ENCODE measurements at places on chromosomes 1 and 21.

- DNase-seq: no peak
Observed at GRCh38 chr1:47181955-47182675, 7.7 kb downstream of the PDZK1IP1 start.

- DNase-seq: no peak
Observed at GRCh38 chr21:27423906-27424595, 457.2 kb upstream of the ADAMTS5 start.

DNA sequence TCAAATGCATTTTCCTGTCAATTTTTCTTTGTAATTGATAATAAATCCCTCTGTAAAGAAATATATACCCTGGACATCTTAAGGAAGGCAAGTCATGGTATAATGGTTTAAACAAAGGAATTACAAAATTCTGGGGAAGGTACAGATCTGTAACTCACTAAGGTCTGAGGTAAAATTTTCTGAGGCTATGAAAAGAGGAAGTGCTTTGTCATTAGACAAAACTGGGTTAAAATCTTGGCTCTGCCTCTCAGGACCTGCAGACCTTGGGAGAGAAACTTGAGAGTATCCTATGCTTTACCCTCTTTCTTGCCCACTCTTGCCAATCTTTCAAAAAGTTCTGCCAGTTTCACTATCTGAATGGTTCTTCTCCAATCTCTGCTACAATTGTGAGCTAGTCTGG lies 26.8 kb upstream of the BEND5 start:
- DNase-seq: no peak

DNA sequence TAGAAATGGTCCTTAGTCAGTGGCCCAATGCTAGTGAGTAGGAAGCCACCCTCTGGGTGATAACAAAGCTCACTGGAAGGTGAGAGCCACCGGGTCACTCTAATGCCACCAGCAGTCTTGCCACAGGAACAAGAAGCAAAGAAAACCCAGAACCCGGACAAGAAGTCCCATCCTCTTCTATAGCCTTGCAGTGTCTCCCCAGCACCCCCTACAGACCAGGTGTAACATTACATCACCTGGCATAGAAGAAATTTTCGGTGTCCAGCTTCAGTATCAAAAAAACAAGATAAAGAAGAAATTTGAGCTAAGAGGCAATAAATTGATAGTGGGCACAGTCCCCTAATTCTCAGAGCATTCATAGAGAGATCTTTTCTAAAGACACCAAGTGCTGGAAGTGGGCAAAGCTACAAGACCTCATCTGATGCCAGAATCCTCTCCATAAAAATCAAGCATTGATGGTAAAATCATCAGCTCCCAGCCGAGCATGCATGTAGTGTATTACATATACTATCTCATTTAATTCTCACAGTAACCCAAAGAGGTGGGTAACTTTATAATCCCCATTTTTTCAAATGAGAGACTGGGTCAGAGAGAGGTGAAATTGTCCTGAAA lies 491.0 kb downstream of the MATN1 start:
- no peak for DNase-seq

Data from globus pallidus (tissue), 1 donor.